IPS DF 19.7 (cell line): ENCODE measurements at places on chromosomes 6 and 20.

GRCh38 chr6:112362027-112362795 is 15.1 kb downstream of the RFPL4B start:
- no peak for DNase-seq

- no peak for DNase-seq
Measured at GRCh38 chr6:119552021-119552420, 202.5 kb upstream of the MAN1A1 start.

DNA sequence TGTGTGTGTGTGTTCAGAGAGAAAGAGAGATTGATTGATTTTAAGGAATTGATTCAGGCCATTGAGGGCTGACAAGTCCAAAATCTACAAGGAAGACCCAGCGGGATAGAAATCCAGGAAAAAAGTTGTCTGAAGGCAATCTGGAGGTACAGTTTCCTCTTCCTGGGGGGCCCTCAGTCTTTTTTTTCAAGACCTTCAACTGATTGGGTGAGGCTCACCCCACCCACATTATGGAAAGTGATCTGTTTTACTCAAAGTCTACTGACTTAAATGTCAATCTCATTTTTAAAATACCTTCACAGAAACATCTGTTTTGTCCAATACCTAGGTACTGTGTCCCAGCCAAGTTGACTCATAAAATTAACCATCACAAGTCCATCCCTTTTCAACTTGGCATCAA is 243.0 kb upstream of the PLN start:
- no peak for DNase-seq

DNA sequence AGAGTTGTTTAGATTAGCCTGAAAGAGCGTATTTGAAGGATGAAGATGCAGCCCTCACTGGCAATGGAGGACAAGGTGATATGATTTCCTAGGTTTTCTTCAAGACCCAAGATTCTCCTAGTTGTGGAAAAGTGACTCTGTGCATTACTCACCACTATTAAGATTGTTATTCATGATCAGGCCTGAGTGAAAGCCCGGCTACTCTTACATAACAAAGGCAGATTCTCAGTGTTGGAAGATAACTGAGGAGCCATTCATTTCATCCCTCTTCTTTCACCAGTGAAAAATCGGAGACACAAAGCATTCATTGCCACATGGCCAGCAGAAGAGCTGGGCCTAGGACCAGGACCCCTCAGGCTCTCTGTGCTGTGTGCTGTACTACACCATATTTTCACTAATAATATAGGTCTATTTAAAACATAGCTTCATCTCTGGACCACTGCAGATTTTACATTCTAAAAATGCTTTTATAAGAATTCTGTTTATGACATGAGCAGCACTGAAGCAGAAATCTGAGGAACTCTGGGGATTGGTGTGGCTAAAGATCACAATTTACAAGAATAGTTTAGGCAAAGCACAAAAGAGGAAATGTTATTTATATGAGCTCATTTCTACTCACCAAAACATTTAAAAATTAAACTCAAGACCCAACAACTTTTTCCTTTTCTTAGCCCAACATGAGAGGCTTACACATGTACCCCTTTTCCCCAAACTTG is 181.9 kb upstream of the CCN2 start:
- DNase-seq: no peak

DNA sequence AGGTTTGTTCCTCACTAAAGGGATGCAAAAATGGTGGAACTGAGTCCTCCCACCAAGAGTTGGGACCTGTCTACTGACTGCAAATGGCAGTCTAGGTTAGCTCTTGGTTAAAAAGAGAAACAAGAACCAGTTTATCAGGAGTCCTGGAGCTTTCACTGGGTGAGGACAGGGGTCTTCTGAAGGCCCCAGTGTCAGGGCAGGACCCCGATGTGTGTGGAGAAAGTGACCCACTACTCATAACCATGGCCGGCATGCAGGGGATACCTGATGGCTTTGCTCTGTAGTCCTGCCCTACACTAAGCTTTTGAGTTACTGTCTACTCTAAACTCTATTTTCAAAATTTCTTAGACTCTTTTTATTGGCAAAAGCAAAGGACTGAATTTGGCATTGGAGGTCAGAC is 220.5 kb downstream of the ANKRD60 start:
- DNase-seq: no peak

DNA sequence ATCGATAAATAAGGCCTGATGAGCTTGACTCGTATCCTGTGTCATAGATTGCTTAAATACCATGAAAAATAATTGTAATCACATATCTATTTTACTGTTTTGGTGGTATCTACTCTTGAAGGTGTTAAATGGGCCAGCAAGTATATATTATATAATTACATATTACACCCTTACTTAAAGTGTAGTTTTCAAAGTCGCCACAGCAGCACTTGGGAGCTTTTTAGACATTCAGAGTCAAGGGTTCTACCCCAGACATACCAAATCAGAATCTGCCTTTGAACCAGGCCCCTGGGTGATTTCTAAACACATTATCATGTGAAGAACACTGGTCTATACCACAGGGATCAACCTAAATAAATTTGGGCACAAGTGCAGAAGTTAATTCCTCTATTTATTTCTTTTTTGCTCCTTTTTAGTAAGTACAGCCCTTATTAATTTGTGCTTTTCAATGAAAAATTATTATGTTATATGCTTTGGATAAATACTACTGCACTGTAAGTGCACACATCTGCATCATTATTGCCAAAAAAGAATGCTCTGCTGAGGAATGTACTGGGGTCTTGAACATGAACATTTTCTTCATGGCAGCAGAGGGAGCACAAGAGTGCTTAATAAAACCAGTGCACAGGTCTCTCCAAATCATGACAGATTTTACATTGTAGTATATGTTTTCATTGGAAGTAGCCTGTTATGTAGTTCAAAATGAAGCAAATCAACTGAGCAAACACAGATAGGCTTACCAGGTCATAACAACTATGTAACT is 3.1 kb upstream of the ATXN1 start:
- no peak for DNase-seq
